ENCODE measurements at places on chromosomes 13 and 19. TPM values are rescaled to one million over a fixed set of nuclear protein-coding genes. Genes with fewer than 3 reads are reported as not detected.

LILRB1 gene
- not detected for total RNA-seq

KCNC3 gene
- 0.11 TPM for total RNA-seq

GRCh38 chr19:37537391-37537947, 30.7 kb downstream of the ZNF793 start:
- DNase-seq: no peak

DNA sequence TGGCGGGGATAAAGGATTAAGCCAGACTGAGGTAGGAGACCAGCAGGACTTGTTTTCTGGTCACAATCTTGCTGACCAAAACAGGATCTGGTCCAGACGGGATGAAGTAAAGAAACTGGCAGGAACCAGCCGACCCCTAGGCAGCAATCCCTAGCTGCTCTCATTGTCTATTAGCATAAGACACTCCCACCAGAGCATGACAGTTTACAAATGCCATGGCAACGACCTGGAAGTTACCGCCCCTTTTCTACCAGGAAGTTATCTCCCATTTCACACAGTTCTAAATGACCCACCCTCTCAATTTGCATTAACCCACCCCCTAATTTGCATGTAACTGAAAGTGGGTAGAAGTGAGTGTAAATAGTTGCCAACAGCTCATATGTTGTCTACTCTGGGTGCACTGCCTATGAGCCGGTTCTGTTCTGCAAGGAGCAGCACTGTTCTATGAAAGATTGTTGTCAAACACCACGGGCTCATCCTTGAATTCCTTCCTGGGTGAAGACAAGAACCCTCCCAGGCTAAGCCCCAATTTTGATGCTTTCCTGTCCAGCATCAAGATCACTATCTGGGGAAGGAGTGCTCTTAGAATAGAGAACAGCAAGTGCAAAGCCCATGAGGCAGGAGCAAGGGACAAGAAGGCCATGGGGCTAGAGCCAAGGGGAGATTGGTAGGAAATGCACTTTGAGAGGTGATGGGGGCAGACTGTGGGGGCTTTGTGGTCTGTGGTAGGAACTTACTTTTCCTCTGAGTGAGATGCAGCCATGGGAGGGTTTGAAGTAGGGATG, 13.9 kb upstream of the FBXO27 start:
- DNase-seq: no peak

GARIN5A gene
- total RNA-seq: not detected

DNA sequence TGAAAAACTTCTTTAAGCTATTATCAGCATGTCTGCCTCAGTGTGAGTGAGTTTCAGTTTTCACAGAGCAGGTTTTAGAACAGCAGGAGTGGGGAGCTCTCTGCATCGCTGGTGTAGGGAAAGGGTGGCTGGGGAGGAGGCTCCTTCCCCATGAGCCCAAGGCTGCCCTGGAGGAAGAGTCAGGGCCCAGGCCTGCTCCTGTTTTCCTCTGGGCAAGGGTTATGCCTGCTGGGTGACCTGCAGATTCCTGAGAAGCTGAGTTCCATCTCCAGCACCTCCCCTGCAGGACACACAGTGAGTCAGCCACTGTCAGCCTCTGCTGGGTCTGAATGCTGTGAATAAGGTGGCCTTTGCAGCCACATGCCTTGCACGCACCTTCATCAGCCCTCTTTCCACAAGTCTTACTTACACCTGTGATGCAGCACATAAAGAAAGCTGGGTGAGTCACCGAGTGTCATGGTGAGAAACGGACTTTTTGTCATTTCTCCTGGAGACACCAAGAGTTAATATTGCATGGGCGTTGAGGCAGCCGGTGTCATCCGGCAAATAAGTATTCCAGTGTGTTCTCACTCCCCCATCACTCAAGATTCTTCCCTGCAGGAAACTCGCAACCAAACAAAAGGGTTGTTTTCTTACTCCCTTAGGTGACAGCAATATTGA, 186.4 kb upstream of the KL start:
- no peak for DNase-seq

ALG11 gene
- 23.4 TPM for total RNA-seq

- no peak for DNase-seq
Measured at GRCh38 chr19:50912727-50913716, 1.8 kb upstream of the KLK4 start.

DNA sequence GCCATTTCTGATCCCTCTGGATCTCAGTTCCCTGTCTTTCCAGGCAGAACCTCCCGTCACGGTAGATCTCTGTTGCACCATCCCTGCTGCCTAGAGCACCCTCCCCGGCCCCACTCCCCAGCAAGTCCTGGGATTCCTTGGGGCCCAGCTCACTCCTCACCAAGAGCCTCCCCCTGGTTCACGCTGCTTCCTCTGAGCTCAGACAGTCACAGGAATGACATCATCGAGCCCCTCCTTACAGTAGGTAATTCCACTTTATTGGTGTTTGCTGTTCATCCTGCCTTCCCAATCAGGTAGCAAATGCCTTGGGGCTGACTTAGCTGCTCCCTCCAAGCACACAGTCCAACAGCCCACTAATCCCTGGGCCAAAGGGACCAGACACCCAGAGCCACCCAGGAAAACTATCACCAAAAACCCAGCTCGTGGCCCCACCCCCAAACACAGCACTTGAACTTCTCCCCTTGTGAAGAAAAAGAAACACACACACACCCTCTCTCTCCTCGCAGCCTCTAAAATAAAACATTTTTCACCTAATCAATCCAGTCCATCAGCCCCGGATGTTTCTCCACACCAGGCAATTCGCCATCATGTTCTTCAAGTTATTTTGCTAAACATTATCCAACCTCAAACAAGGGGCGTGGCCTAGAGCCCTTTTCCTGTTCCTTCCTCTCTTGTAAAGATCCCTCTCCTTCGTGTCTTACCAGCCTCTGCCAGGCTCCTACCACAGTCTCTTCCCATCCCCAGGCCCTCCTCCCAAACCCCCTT, 2.5 kb downstream of the NAPA start:
- DNase-seq: no peak

DNA sequence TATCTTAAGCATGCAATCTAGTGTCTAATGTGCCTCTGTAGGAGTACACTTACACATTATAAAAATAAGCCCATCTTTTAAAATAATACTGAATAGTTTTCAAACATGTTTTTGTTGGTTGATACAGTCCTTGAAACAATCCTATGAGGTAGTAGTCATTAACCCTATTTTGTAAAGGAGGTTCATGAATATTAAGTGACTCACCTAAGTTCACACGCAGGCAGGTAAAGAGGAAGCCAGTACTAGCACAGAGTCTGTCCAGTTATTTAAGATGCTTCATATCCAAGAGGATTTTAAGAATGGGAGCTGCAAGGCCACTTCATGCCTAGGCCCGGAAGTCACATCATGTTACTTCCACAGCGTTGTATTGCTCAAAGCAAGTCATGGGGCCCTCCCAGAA, 121.0 kb upstream of the MAB21L1 start:
- no peak for DNase-seq

DNA sequence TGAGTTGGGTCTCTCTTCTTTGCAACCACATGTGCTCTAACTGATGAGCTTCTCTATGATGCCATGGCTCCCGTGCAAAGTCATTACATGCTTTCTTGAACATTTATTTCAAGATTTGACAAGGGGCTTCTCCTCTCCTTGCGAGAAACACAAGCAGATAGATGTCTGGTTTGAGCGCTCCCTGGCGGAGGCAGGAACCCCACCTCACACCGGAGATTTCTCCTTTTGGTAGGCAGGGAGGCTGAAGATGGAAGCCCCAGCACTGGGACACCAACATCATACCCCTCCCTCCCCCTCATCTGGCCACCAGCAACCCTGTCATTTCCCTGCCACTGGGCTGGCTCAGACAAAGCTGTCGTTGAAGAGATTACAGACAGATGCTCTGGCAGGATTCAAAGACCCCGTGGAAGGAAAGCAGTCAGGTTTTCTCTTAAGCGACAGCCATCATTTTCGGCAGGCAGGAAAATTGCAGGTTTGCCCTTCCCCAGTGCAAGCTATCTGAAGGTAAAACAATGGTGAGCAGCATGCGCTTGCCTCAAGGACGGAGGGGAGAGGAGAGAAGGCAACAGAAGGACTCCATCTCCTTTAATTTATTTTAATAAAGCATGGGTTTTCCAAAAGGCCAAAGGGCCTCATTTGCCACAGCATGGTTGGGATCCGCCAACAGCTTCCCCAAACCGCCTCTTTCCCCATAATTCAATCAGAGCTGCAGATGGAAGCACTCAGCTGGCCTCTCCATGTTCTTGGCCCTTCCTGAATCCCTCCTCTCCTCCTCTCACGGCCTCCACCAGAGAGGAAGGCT, 344.1 kb upstream of the TSHZ3 start:
- DNase-seq: no peak

ACER1 gene
- not detected for total RNA-seq

- no peak for DNase-seq
Measured at GRCh38 chr19:13788991-13789390, 6.3 kb upstream of the ZSWIM4 start.

GRCh38 chr19:12314553-12314952, 18.9 kb downstream of the ZNF563 start:
- no peak for DNase-seq

DNA sequence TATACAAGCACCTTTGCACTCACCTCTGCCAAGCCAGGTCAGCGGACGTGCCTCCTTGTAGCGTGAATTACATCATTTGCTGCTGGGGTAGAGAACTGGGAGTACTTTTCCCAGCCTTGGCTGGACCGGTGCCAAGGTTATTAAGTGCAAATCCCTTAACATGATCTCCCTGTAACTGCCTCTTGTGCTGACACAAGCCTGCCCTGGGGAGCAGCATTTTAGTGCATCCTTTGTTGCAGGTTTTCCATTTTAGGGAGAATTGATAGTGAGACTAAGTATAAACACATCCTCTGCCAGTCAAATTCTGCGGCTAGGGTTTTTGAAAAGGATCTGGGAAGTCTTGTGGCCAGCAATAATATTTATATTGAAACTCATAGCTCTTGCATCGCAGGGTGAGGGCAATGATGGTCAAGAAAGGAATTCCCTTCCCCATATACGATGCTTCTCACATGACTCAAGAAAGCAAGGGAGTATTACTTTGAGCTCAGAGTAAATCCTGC, 32.7 kb upstream of the DCLK1 start:
- DNase-seq: no peak

- DNase-seq: no peak
Measured at GRCh38 chr13:27442071-27442647, 8.2 kb downstream of the MTIF3 start.

TUBA3C gene
- not detected for total RNA-seq

- peak; percentile 55 for DNase-seq
Measured at GRCh38 chr13:49690995-49691784, at the start of gene EBPL. TSS of gene EBPL (minus strand) at chr13:49691486. CDS start at chr13:49691424, 62 bp downstream.

TPTE2 gene
- total RNA-seq: not detected

- no peak for DNase-seq
Measured at GRCh38 chr19:5141129-5141849, 172.4 kb downstream of the KDM4B start.
